ENCODE measurements at places on chromosomes 1 and 21.

DNA sequence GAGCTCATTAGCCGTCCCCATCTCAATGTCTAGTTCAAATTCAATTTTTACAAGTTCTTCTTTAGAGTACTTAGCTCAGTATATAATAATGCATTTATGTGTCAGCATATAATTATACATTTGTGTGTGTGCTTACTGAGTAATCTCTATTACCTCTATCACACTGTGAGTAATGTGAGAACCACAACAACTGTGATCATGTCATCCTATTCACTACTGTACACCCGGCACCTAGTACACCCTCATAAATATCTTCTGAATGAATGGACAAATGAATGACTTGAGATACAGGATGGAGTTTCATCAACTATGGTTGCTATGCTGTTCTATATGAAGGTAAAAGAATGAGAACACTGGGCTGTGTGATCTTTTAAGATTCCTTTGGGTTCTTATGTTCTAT, 124.0 kb downstream of the GPATCH2 start:
- DNase-seq = no peak

DNA sequence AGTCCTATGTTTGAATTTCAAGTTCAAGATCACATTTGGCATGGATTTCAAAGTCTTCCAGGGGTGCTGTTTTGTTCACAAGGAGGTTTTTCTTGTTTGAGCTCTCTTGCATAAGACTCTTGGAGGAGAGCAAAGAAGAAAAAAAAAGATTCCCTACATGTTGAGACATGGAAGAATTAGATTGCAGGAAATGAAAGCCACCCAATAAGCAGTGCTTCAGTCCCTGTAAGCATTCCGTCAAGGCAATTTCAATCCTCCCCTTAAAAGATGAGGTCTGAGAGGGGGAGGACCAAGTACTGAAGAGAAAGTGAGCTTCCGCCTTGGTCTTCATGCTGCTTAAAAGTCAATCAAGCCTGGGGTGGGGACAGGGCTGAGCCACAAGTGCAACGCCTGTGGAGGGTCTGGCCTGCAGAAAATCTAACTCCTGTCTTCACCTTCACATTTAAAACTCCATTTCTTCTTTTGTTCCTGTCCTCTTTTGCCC, 50.2 kb downstream of the LPAR3 start:
- DNase-seq = no peak

DNA sequence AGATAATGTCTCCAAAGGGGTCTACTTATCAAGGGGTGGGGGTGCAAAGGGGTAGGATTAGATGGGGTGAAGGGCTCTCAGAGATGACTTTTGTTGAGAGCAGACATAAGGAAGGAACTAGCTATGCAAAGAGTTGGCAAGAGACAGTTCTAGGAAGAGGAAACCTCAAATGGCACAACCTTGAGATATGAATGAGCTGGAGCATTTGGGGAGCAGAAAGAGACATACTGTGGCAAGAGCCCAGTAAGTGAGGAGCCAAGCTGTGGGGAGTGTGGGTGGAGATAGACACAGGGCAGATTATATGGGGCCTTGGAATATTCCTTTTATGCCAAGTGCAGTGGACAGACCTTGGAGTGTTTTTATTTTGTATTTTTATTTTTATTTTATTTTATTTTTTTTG, 84.8 kb upstream of the BTG3 start:
- no peak for DNase-seq

DNA sequence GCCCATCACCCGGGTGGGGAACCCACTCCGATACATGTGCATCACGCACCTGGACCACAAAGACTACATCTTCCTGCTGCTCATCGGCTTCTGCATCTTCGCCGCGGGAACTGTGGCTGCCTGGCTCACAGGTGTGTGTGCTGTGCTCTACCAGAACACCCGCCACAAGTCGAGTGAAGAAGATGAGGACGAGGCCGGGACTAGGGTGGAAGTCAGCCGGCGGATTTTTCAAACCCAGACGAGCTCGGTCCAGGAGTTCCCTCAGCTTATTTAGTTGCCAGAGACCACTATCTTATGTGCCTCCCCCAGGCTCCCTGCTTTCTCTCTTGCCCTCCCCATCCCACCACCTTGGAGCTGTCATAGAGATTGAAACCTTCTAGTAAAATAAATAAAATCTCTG, 19.8 kb downstream of the LRRC52 start:
- no peak for DNase-seq
